Stimulated activated CD4-positive, alpha-beta T cell treated with anti-CD3 and anti-CD28 coated beads, Interleukin-15, amount 100 ng/mL, for 48 hours (primary cell): ENCODE measurements at places on chromosomes 12 and 14.

DNA sequence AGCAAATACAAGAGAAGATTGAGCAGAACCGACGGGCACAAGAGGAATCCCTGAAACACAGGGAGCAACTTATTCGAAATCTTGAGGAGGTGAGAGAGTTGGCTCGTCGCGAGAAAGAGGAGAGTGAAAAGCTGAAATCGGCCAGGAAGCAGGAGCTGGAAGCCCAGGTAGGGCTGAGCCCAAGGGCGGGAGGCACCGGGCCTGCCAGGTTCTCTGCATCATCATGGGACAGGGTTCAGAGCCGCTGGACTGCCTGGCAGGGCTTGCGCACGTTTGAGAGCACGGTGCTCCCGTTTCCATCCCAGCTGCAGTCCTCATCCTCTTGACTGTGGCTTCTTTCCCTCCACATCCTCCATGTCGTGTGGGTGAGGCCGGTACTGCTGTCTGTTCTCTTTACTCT is 14.4 kb downstream of the TCHP start:
- DNase-seq, result no peak

DNA sequence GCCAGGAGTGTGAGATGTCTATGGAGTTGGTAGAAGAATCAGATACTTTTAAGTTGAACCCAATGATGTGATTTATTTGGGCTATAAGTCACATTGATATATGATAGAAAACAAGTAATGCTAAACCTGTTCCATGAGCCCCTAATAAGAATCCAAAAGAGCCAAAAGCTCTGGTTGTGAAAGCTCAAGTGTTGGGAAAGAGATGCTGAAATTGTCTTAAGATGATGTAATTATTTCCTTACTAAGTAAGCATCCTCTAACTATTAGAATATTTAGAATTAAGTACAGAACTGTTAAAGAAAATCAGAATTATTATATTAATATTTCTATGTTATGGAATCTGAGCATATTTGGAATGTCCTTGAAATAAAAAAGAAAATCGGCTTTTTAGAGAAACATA is 17.6 kb upstream of the SLC2A13 start:
- no peak for DNase-seq

GRCh38 chr12:82952946-82953345 is 266.2 kb downstream of the TMTC2 start:
- DNase-seq, result no peak

DNA sequence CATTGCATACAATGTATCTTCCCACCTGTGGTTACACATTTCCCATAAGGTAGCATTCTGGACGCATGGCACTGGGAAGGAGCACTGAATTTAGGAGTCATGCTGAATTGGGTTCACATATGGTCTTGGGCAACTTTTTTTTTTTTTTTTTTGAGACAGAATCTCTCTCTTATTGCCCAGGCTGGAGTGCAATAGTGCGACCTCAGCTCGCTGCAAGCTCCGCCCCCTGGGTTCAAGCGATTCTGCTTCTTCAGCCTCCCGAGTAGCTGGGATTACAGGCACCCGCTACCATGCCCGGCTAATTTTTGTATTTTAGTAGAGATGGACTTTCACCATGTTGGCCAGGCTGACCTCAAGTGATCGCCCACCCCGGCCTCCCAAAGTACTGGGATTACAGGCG is 13.3 kb downstream of the DIP2B start:
- no peak for DNase-seq

DNA sequence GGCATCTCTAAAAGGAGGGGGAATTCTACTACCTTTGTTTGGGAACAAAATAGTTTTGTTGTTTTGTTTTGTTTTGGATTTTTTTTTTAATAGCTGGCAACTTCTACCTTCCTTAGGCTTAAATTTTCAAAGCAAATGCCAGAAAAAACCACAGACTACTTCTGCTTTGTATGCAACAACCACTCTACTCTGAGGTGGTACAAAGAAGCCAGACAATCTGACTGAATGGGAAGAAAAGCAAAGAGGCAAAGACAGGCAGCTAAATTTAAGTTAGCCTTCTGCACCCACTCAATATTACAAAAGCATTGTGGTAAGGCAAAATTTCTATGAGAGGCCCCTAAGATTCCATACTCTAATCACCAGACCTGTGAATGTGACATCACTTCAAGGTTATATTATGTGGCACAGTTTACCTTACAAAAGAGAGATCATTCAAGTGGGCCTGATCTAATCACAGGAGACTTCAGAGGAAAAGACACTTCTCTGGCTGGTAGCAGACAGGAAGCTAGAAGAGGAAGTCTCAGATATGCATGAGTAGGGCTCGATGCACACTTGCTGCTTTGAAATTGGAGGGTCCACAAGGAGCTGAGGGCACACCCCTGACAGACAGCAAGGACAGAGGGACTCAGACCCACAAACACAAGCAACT is 566.6 kb downstream of the RPS29 start:
- no peak for DNase-seq

DNA sequence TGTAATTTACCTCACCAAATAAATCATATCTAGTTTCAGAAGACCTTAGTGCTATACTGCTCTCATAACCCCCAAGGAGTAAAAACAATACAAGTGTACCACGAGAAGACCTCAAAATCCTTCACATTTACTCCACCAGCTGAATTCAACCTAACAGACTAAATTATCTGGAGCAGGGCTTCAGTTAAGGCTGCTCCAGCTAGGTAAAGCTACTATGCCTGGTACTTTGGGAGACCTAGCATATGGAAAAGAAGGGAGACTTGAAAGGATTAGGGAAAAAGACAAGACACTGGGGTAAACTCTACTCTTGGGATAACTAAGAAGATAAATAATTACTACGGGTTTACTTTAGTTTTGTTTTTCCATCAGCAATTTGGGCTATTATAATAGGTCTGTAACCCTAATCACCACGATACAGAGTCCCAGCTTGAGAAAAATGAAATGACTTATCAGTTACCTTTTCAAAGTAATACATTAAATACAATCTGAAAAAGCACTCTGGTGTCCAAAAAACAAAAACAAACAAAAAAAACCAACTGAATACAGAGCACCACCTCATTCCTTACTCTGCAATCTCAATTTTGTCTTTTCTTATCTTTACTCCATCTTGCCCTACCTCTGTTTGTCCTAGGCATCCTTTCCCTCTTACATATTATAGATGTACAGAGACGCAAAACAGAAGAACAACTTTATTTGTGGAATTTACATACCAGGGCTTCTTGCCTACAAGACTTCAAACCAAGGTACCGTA is 2.1 kb downstream of the EML5 start:
- DNase-seq, result no peak

- DNase-seq, result no peak
Observed at GRCh38 chr12:111178181-111179081, 190.5 kb downstream of the PHETA1 start.

DNA sequence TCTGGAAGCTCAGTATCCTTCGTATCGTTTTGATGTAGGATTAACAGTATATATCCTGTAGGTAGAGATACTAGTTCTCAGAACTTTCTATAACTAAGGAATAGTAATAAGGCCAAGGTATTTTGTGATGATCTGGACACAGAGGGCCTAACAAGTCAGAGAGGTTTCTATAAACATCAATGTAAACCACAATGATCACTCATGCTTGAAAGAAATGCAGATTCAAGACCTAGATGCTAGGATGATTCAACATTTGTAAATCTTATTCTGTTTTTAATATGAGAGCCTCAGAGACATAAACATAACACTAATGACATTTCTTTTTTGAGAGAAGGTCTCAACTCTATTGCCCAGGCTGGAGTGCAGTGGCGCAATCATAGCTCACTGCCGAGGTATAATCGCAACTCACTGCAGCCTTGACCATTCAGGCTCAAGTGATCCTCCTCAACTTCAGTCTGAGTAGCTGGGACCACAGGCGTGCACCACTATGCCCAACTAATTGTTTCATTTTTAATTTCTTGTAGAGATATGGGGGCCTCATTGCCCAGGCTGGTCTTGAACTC is 16.2 kb downstream of the SUPT16H start:
- DNase-seq, result no peak

DNA sequence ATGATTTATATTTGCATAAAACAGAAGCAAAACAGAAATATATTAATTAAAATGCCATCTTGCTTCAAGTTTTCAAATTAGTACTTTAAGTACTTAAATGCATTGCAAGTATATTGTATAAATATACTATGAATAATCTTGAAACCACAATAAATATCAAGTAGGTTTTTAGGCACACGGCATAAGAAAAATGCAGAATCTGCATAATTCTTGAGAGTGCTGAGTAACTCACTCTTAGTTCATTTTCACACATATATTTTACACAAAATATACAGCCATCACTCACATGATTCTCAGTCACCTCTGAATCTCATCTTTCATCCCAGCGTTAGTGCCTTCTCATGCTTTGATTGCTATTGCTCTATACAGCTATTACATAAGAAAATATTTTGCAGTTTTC is 51.9 kb downstream of the SLC6A15 start:
- no peak for DNase-seq

GRCh38 chr14:22271838-22272799 is 316.9 kb downstream of the DAD1 start:
- no peak for DNase-seq

- DNase-seq, result no peak
Observed at GRCh38 chr14:52609445-52610044, 56.9 kb downstream of the GPR137C start.

GRCh38 chr12:105431537-105432100 is 101.1 kb downstream of the C12orf75 start:
- DNase-seq, result no peak

- no peak for DNase-seq
Observed at GRCh38 chr14:100772607-100773165, 46.0 kb downstream of the DLK1 start.

GRCh38 chr12:56590237-56590830 is 39.8 kb downstream of the BAZ2A start:
- no peak for DNase-seq

- DNase-seq, result no peak
Observed at GRCh38 chr14:44180975-44181374, 326.1 kb downstream of the FSCB start.

DNA sequence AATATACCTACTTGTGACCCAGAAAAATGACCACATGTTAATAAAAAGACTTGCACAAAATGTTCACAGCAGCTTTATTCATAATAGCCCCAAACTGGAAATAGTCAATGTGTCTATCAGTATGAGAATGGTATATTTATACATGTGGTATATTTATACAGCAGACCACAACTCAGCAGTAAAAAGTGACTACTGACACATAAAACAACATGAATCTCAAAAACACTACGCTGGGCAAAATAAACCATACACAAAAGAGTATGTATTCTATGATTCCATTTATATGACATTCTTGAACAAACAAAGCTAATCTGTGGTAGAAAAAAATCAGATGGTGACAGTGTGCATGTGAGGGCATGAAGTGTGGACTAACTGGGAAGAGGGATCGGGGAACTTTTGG is 35.1 kb downstream of the ARF6 start:
- DNase-seq, result no peak

GRCh38 chr14:74238974-74239847 is at the start of gene VSX2:
Gene VSX2, plus strand, starts transcription at chr14:74239449. Its CDS starts 113 bp downstream, at chr14:74239562.
- DNase-seq, result no peak

DNA sequence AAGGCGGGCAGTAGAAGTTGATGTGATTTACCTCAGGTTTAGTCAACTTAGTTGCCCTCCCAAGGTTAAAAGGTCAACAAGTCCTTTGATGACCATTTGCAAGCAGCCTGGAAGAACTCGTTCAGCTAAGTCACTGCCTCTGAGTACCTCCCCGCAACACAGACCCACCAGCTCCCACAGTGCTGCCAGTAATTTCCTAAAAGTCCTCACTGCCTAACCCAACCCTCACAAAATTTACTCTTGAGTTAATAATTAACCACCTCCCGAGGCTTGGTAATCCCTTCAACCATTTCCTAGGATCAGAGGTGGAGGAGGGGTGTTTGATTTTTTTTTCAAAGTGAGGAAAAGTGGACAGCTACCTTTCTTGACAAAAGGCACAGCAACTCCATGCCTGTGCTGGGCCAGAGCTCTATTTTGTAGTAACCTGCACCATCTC is 55.8 kb downstream of the MAP3K9 start:
- no peak for DNase-seq

GRCh38 chr14:36626151-36626550 is 35.5 kb upstream of the PAX9 start:
- no peak for DNase-seq

- no peak for DNase-seq
Observed at GRCh38 chr12:124460771-124461170, 106.6 kb downstream of the NCOR2 start.

- no peak for DNase-seq
Observed at GRCh38 chr14:74394549-74394948, 31.5 kb downstream of the SYNDIG1L start.

DNA sequence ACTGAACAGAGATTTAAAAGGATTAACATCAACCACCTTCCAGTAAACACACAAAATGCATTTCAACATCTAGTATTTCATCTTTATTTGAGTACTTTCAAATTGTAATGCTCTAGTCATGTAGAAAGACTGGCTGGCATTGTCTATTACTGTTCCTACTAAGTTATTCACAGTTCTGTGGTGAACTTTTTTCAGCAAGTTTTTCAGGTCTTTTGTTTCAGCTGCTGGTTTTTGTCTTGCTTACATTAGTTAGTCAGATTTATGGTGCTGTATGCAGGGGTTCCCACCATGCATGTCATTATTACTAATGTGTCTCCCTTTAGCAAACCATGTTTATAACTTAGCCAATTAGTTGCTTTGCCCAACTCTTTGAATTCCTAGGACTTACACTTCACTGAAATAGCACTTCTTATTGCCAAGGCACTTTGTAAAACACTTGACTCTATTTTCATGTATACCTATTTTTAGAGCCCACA is 253.4 kb upstream of the KITLG start:
- DNase-seq, result no peak

DNA sequence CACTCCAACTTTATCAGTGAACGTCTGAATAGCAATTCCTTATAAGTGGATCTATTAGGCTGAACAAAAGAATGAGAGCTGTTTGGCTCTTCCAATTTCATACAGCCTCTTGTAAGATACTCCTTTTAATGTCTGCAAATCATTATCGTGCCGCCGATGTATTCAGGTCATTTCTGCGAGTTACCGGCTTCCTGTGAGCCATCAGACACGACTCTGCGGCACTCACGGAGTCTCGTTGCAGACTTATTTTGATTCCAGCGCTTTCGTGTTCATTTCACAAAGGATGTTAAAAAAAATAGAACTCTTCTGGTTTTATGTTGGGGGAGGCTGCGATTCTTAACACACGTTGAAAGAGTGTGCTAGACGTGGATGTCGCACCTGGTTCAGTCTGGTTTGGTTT is 106.6 kb downstream of the GLT1D1 start:
- DNase-seq, result no peak

- DNase-seq, result no peak
Observed at GRCh38 chr12:105330931-105331804, 677 bp downstream of the C12orf75 start.

GRCh38 chr14:100664841-100665510 is 61.7 kb upstream of the DLK1 start:
- DNase-seq, result no peak
